Kidney (tissue), 22 donors: ENCODE measurements at places on chromosomes 2 and 18.

DNA sequence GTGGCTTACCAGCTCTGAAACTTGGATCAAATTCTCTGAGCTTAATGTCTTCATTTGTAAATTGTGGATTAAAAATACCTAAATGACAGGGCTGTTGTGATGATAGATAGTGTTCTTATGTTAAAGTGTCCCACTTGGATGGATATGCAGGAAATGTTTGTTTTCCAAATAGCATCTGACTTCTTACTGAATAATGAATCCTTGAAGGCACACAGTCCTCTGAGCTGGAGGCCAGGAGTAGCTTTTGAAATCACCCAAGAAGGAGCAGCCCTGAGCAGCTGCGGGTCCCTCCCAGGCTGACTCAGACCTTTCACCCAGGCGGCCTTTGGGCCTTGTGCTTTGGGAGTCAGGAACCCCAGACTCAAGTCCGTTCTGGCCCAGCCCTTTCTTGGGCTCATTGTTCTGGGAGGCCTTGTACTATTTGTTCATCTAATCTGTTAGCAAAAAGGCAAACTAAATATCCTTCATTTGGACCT is 173.0 kb upstream of the GATA6 start:
- DNase-seq = no peak

- no peak for DNase-seq
Measured at GRCh38 chr2:128777196-128778035, 458.7 kb upstream of the HS6ST1 start.

DNA sequence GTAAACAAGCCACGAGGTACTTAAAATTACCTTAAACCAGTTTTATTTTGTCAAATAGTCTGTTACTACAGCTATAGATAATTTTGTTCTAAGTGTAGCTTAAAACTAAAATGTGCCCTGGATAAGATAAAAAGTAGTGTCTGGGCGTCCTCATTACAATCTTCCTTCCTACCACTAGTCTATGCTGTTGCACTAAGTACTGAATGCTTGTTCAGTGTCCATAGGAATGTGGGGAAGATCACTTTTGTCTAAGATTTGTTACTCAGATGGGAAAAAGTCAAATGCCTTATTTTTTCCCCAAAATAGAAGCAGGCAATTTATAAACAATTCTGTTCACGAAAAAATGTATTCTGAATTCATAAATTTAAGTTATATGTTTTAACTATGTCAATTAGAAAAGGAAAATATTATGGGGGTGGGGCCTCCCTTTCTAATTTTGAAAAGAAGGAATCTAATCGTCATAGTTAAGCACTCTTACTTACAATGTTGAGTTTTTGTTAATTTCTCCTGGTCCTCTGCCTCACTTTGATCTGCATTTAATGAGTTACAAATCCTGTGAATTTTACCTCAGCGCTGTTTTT is 140.4 kb upstream of the VRK2 start:
- peak; percentile 38 for DNase-seq

DNA sequence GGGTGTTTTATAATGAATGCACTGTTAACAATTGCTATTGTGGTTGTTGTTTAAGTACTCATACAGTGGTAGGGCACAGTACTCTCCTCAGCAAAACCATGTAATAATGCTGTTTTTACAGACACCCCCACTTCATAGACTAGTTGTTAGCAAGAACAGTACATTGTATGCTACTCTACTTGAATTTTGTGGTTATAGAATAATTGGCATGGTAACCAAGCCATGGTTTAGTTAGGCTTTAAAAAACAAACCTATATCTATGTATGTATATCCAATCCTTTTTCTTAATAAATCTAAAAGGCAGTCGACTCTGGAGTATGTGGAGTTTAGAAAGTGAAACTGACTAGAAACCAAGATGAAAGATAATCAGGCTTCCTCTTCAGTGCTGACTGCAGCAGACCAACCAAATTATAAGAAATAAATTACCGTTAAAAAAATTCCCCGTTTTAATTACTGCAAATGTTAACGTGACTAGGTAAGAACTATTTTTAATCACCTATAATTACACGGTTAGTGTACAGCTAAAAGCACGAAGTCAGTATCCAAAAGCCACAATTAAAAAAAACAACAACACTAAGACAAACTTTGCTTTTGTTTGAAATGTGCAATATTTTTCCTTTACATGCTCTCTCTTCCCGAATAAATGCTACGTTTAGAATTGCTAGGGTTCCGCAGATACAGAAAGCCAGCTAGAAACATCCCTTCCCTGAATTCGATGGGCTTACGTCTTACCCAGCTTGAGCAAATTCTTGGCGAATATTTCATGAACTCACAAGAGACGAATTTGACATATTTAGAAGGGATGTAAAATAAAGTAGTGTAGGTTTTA is 113.3 kb upstream of the SERTAD2 start:
- DNase-seq = no peak

GRCh38 chr2:185644828-185645227 is 93.8 kb upstream of the FSIP2 start:
- DNase-seq = peak; percentile 25

- DNase-seq = no peak
Measured at GRCh38 chr2:108278631-108279030, 10.1 kb upstream of the SULT1C2 start.

- DNase-seq = no peak
Measured at GRCh38 chr2:101931402-101931801, 60.4 kb upstream of the IL1R2 start.

DNA sequence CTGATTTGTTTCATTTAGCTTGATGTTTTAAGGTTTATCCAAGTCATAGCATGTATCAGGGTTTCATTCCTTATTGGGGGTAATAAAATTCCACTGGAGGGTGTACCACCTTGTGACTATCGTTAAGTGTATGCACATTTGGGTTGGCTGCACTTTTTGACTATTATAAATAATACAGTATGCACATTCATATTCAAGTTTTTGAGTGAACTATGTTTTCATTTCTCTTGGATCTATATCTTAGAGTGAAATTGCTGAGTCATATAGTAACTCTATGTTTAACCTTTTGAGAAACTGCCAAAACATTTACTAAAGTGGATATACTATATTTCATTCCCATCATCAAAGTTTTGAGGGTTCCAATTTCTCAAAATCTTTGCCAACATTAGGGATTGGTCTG is 952.7 kb downstream of the TDRD15 start:
- DNase-seq = no peak

DNA sequence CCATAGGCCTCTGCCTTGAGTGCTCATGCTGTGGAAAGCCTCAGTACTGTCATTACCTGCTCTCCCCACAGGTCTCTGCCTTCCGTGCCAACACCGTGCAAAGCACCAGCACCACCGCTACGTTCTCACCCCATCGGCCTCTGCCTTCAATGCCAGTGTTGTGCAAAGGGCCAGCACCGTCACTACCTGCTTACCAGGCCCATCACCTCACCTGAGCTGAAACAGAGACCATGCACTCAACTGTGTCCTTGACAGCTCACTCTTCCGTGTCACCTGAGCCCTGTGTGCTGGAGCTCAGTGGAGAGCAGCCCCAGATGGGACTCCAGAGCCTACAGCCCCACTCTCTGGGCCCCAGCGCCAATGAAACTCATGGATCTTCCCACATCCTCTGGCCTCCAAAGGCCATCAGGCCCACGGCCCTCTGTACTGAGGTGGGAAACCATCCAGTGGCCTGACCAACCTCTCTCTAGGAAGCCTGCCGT is 62.7 kb downstream of the ZNF516 start:
- DNase-seq = no peak

DNA sequence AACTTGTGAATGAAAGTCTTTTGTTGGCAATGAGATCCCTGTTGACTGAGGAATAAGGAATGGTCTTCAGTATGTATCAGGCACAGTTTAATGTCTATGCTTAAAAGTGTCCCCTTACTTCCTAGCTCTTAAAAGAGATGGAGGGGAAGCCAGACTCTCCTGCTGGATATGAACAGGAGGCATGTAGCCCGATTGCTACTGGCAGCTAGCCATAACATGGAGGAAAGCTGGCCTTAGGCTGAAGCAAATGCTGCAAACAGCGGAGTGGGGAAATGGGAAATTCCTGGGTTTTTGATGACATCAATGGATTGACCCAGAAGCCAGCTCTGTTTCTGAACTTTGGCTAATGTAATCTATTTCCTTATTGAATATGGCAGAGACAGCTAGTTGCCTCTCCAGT is 266.1 kb downstream of the SLC4A3 start:
- no peak for DNase-seq

GRCh38 chr2:25743132-25743830 is 69.9 kb upstream of the DTNB start:
- DNase-seq = no peak

DNA sequence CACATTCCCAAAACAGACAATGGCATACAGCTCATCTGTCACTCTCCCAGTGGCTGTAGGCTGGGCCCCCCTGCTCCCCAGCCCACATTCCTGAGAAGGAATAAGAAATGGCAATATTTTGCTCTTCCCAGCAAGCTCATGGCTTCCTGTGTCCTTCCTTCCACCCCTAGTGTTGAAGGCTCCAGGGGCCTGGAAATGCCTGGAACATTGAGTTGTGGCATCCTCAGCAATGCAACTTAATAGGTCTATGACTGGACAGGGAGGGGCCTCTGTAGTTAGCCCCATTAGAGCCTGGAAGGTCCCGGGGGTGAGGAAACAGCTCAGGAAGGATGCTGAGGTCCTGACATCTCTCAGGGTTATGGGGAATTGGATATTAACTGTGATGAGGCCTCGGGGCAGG is 3.3 kb downstream of the KIF3C start:
- DNase-seq = peak; percentile 20

DNA sequence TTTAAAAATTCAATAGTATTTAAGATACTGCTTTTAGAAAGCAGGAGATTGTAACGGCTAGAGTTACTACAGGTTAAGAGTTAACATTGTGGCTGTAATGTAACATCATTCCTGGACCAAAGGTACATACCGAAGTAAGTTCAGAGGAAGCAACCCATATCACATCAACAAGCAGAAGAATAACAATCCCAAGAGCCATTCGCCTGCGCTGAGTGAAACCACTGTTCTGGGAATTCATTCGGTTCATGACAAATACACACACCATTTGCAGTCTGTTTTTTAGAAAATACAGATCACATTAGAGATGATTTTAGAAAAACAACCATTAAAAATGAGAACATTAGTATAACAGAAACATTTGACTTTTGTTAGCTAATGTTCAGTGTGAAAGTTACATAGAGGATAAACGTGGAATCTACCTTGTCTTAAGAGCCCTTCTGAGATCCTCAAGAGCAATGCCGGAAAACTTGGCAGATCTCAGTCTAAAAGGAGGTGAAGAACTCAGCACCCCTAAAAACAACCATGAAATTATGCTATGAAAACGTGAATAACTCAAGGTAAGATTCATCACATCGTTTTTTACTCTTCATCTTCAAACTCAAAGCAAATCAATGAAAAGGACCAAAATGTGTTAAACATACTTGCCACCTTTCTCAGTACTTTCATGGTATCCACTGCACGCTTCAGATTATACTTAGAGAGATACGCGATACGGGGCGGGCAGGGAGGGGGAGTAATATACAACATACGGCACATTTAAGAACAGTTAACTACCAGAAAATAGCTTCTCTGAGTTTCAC is 1.2 kb downstream of the SLC35F5 start:
- no peak for DNase-seq

DNA sequence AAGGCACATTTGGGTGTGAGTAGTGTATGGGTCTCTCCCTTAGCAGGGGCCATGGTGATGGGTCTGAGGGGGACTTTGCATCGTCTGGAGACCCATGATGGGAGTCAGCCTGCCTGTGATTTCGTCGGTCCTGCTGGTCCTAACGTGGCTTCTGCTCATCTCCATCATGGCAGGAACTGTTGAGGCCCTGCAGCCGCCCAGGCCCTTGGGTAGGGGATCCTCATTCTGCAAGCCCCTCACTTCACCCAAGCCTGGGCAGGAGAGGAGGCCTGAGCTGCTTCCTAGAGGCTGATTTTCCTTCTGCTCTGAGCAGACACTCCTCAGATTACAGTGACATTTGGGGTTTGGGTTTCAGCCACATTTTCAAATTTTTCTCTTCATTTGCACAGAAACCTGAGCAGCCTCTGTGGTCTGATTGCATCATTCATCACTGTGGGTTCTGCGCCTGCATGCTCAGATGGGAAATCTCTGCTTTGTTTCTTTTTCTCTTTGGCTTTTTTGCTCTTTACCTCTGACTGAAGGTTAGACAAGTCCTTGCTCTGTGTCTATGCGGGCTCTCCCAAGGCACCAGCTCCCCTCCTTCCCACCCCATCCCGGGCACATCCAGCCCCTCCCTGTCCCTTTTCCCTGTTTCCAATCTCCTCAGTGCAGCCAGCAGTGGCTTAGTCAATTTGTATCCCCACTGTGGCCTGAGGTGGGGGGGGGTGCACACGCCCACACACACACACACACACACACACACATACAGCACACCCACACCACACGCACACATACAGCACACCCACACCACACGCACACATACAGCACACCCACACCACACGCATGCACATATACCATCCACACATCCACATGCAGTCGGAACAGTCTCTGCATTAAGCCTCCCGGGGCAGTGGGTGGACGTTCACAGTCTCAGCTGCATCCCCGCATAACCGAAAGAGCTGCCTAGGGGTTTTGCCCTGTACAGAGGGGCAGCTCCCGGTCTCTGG is 305.4 kb upstream of the HS6ST1 start:
- peak; percentile 65 for DNase-seq

GRCh38 chr2:29706171-29706720 is 215.1 kb downstream of the ALK start:
- DNase-seq = no peak

GRCh38 chr2:157840568-157841156 is 35.5 kb downstream of the ACVR1 start:
- DNase-seq = peak; percentile 76

- no peak for DNase-seq
Measured at GRCh38 chr2:127465258-127465657, 47.0 kb downstream of the PROC start.

DNA sequence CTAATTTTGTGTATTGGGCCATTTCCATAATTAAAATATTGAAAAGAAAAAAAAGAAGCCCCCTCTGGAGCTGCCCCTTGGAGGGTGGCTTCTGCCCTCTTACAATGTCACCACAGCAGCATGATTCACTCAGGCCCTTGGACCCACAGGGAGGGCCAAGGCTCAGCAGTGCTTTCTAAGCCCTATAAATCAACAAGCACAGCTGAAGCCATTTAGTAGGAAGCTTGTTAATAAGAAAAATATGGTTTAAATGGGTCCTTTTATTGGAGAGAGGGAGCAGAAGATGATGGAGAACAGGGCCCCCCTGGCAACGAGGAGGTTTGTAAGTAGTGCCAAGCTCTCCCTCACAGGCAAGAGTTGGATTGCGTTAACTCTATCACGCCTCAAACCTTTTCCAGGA is 107.6 kb upstream of the FZD7 start:
- DNase-seq = no peak

DNA sequence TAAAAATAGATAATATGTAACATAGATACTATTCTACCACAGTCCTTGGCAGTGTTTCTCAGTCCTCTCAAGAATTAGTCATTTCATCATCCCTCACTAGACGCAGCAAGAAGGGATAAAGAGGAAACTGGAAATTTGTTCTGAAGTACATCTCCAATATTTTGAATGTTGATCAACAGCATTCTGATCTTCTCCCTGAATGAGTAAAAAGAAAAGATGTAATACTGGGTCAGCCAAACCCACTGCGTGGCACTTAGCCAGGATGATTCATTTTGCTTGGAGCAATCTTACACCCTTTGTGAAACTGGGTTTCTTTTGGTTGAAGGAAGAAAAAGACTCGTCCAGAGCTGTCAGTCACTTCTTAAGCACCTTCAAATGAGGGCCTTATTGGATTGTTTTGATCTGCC is 54.1 kb downstream of the TAF1B start:
- DNase-seq = no peak

- no peak for DNase-seq
Measured at GRCh38 chr2:230075988-230076631, 7.4 kb upstream of the SLC16A14 start.

GRCh38 chr2:189601043-189601442 is 20.5 kb upstream of the SLC40A1 start:
- DNase-seq = no peak
